ENCODE measurements at places on chromosomes 3 and 15.

DNA sequence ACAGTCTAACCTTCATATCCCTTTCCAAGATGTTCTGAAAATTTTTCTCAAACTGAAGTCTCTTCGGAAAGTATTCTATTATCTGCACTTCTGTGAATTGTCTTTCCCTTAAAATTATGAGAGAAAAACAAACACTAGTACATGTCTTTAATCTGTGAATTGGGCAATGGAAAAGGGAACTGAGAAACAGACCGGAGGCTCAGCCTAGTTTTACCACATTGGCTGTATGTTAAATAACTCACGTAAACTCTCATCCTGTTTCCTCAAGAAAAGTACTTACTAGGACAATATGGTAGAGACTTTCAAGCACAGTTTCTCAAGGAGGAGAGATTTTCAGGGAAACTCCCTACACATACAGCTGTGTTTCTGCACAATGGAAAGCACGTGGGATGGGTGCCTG, 982.2 kb upstream of the SEMA6D start:
- DNase-seq: no peak

GRCh38 chr3:190124067-190124466, 3.4 kb upstream of the P3H2 start:
- no peak for DNase-seq

- no peak for DNase-seq
These were observed 35.4 kb upstream of the TMEM158 start for GRCh38 chr3:45261333-45262110.

GRCh38 chr15:88187195-88187594, 69.3 kb downstream of the NTRK3 start:
- no peak for DNase-seq

DNA sequence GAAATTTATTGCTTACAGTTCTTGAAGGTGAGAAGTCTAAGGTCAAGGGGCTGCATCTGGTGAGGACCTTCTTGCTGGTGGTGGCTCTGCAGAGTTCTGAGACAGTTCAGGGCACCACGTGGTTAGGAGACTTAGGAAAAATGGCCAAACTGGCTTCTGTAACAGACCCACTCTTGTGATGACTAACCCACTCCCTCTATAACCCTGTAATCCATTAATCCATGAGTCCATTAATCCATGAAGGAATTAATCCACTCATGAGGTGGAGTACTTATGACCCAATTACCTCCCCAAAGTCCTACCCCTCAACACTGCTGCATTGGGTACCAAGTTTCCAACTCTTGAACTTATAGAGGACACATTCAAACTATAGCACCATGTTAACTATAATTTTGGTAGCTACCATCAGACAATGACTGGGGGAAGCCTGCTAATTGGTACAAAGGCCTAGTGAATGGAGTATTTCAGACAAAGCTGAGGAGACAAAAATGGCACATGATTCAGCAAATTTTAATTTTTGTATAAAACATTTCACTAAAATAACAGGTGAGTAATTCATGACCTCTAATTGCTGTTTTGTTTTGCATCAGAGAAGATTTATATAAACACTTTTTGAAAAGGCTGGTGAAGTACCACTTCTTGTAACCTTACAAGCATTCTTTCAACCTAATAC, 374.1 kb upstream of the TBL1XR1 start:
- no peak for DNase-seq

- DNase-seq: no peak
These were observed 476.6 kb downstream of the FHIT start for GRCh38 chr3:60774617-60775016.

GRCh38 chr3:87575550-87575949, 299.2 kb upstream of the POU1F1 start:
- no peak for DNase-seq

DNA sequence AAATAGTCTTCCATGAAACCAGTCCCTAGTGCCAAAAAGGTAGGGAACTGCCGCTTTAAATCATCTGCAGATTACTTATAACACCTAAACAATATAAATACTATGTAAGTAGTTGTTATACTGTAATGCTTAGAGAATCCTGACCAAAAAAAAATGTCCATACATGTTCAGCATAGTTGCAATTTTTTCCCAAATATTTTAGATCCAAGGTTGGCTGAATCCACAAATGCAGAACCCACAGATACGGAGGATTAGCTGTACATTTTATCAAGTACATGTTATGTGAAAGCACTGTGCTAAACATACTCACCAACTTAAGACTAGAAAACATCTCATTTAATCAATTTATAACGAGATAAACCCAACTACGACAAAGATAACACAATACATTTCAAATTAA, 9.3 kb downstream of the MSL2 start:
- DNase-seq: no peak
